ENCODE measurements at places on chromosomes 11 and 22.

- no peak for DNase-seq
Observed at GRCh38 chr11:102639656-102640055, 14.5 kb upstream of the MMP20 start.

DNA sequence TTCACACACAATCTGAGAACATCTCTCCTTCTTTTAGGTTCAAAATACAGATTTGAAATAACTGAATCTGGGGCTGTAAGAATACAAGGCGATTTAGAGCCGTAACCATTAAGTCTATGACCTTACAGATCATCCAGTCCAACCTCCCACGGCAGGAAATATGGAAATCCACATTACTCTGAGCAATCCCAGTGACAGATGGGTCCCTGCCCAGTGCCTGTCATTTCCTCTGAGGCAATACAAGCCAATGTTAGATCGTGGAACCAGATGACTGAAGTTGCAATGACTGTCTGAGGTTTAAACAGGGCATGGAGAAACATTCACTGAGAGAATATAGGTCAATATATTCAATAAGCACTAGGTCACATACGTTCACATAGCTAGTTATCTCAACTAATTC is 77.4 kb upstream of the OR5AK2 start:
- DNase-seq = no peak

GRCh38 chr11:44695169-44695833 is 31.5 kb upstream of the TSPAN18 start:
- DNase-seq = no peak

- DNase-seq = no peak
Observed at GRCh38 chr11:104690241-104690640, 208.0 kb downstream of the CASP12 start.

- DNase-seq = no peak
Observed at GRCh38 chr11:86761978-86762377, 38.4 kb upstream of the PRSS23 start.

Data from activated CD4-positive, alpha-beta T cell treated with anti-CD3 and anti-CD28 coated beads, Interleukin-2, amount 50 U/mL, for 24 hours (primary cell).